Neural crest cell (in vitro differentiated cells): ENCODE measurements at places on chromosomes 3 and 15.

GRCh38 chr3:11593318-11594034 is 50.2 kb downstream of the VGLL4 start:
- H3K36me3 ChIP-seq: peaks cover 34% of the 10 kb centered on the region
- peak overlapping the region; percentile 27 for H3K4me3 ChIP-seq
- peaks cover 61% of the 10 kb centered on the region for H3K4me1 ChIP-seq
- no peak for DNase-seq

- peaks cover 25% of the 10 kb centered on the region for H3K4me1 ChIP-seq
- peaks cover 8% of the 10 kb centered on the region for H3K27me3 ChIP-seq
- peak; percentile 52 for DNase-seq
These were observed 152.9 kb upstream of the GOLIM4 start for GRCh38 chr3:168248383-168249204.

GRCh38 chr3:106542101-106542769 is 673.4 kb upstream of the CBLB start:
- H3K4me1 ChIP-seq: peaks cover 9% of the 10 kb centered on the region
- H3K4me3 ChIP-seq: no peak overlapping the region
- H3K27ac ChIP-seq: no peak overlapping the region
- H3K36me3 ChIP-seq: no peaks in the 10 kb centered on the region
- no peaks in the 10 kb centered on the region for H3K27me3 ChIP-seq

DNA sequence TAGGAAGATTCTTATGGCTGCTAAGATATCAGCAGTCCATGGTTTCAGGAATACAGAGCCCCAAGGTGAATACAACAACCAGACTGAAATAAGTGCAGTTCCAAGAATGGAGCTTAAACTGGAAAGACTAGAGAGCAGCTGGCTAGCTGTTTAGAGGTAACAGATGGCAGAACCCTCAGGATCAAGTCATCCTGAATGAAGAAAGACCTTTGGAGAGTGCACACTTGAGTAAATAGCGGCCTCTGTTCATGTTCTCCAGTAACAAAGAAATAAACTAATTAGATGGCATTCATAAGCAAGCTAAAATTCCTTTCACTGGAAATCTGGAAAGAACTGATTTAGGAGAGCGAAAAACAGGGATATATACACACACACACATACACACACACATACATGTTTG is 968.4 kb downstream of the FHIT start:
- H3K27ac ChIP-seq: no peak overlapping the region
- H3K36me3 ChIP-seq: no peaks in the 10 kb centered on the region
- no peak for DNase-seq
- no peak overlapping the region for H3K4me3 ChIP-seq
- no peaks in the 10 kb centered on the region for H3K4me1 ChIP-seq

GRCh38 chr3:122679882-122680474 is 661 bp upstream of the PARP14 start:
- peaks cover 33% of the 10 kb centered on the region for H3K27me3 ChIP-seq
- peaks cover 25% of the 10 kb centered on the region for H3K4me1 ChIP-seq
- DNase-seq: no peak
- peak overlapping the region; percentile 86 for H3K4me3 ChIP-seq

- H3K36me3 ChIP-seq: peaks cover 4% of the 10 kb centered on the region
- H3K27ac ChIP-seq: no peak overlapping the region
- no peak for DNase-seq
- H3K4me3 ChIP-seq: no peak overlapping the region
These were observed 44.7 kb upstream of the NR2C2 start for GRCh38 chr3:14902719-14903118.

DNA sequence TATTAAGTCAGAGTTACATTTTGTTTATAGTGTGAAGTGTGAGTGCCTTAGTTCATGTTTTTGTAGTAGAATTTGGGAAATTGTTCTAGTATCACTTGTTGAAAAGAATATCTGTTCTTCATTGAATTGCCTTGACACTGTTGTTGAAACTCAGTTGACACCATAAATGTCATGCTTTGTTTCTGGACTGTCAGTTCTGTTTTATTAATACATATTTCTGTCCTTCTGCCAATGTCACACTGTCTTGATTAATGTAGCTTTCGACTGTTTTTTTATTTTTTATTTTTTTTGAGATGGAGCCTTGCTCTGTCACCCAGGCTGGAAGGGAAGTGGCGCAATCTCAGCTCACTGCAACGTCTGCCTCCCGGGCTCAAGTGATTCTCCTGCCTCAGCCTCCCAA is 59.1 kb downstream of the CHD2 start:
- DNase-seq: no peak
- H3K27ac ChIP-seq: no peak overlapping the region
- no peaks in the 10 kb centered on the region for H3K4me1 ChIP-seq
- peaks cover 64% of the 10 kb centered on the region for H3K36me3 ChIP-seq
- no peak overlapping the region for H3K4me3 ChIP-seq

- H3K27ac ChIP-seq: peak overlapping the region; percentile 89
- H3K27me3 ChIP-seq: no peaks in the 10 kb centered on the region
These were observed 2.3 kb downstream of the CAMKV start for GRCh38 chr3:49867400-49867799.

GRCh38 chr15:66614951-66615760 is 49.4 kb upstream of the LCTL start:
- H3K36me3 ChIP-seq: no peaks in the 10 kb centered on the region
- no peak for DNase-seq
- peaks cover 5% of the 10 kb centered on the region for H3K4me1 ChIP-seq
- H3K4me3 ChIP-seq: no peak overlapping the region

DNA sequence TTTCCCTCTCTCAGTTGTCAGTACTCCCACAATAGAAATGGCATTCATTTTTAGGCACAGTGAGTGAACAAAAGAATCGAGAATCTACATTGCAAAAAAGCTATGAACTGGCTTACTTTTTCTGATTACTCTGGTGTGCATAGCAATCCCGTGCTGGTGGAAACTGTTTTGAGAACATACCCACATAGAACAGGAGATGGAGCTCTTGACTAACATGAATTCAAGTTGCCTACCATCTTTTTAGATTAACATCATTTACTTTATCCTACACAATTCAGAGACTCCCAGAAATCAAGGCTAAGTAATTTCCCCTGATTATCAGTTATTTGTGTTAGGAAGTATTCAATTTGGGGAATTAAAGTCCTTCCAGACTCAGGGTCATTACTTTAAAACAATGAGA is 326.6 kb downstream of the ARPP21 start:
- no peak overlapping the region for H3K4me3 ChIP-seq
- H3K27ac ChIP-seq: no peak overlapping the region
- no peaks in the 10 kb centered on the region for H3K36me3 ChIP-seq
- H3K27me3 ChIP-seq: no peaks in the 10 kb centered on the region
- H3K4me1 ChIP-seq: no peaks in the 10 kb centered on the region

GRCh38 chr15:95880031-95880570 is 450.4 kb upstream of the NR2F2 start:
- no peak overlapping the region for H3K4me3 ChIP-seq
- H3K4me1 ChIP-seq: peaks cover 39% of the 10 kb centered on the region

DNA sequence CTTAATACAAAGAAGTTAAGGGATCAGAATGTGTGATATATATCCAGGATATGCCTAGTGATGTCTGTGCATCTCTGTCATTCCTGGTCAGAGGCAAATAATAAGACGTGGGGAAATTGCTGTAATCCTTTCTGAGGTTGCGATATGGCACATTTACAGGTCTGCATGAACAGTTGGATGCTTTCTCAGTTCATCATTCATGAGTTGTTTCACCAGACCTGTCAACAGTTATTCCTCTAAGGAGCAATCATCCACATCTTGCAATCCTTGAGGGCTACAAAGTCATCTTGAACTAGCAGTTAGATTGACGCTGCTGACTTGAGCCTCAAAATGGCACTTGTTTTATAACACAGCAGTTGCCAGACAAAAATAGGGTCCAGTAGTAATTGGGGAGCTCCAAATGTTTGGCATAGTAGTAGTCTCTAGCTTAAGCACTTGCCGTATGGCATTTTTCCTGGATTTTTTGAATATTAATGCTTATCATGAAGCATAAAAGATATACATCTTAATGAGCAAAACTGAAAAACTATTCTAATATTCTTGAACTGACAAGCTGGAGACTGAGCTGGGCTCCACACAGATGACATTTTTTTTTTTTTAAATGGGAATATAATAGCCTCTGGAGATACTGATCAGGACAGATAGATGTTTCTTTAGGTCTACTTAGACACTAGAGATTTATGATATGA is 761.7 kb downstream of the VGLL3 start:
- DNase-seq: no peak
- no peaks in the 10 kb centered on the region for H3K36me3 ChIP-seq
- peaks cover 5% of the 10 kb centered on the region for H3K4me1 ChIP-seq
- H3K27me3 ChIP-seq: no peaks in the 10 kb centered on the region
- H3K27ac ChIP-seq: no peak overlapping the region
- no peak overlapping the region for H3K4me3 ChIP-seq

DNA sequence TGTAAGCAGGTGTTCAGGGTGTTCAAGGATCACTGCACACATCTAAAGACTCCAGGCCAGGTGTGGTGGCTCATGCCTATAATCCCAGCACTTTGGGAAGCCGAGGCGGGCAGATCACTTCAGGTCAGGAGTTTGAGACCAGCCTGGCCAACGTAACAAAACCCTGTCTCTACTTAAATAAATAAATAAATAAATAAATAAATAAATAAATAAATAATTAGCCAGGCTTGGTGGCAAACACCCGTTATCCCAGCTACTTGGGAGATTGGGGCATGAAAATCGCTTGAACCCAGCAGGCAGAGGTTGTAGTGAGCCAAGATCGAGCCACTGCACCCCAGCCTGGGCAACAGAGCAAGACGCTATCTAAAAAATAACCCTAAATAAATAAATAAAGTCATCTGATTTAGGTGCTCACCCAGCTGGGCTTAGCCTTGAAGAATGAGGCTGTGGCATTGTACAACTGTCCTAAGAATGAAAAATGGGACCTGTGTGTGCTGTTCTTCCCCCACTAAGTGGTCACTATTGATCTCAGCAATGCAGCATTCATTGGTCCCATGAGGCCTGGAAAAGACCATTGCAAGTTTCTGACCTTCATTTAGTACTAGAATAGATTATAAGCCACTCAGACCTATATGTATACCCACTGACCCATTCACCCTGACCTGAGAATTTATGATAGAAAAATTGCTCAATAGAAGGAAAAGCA is 82.8 kb upstream of the ABHD17C start:
- no peaks in the 10 kb centered on the region for H3K36me3 ChIP-seq
- H3K4me1 ChIP-seq: peaks cover 10% of the 10 kb centered on the region
- DNase-seq: no peak
- H3K27ac ChIP-seq: no peak overlapping the region
- peaks cover 3% of the 10 kb centered on the region for H3K27me3 ChIP-seq

DNA sequence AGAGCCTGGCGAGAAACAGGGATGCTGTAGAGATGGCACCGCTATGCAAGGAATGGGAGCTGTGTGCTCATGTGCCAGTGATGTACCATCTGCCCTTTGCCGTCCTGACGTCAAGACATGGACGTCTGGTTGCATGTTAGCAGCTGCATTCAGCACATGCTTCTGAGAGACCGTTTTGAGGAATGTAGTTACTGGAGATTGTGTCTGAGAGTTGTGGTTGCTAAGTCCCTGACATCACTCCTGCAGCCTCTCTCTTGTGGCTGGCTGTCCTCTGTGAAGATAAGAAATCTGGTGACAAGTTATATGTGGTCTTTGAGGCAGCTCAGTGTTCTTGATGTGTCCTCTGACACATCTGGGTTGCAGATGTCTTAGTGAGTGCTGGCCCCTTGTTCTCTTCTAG is 165.1 kb downstream of the APBA2 start:
- DNase-seq: no peak
- peaks cover 29% of the 10 kb centered on the region for H3K36me3 ChIP-seq
- H3K4me3 ChIP-seq: no peak overlapping the region

GRCh38 chr3:56860939-56861338 is 59.2 kb upstream of the ARHGEF3 start:
- H3K4me3 ChIP-seq: no peak overlapping the region
- H3K27me3 ChIP-seq: no peaks in the 10 kb centered on the region
- H3K36me3 ChIP-seq: no peaks in the 10 kb centered on the region
- no peak overlapping the region for H3K27ac ChIP-seq
- peaks cover 49% of the 10 kb centered on the region for H3K4me1 ChIP-seq

DNA sequence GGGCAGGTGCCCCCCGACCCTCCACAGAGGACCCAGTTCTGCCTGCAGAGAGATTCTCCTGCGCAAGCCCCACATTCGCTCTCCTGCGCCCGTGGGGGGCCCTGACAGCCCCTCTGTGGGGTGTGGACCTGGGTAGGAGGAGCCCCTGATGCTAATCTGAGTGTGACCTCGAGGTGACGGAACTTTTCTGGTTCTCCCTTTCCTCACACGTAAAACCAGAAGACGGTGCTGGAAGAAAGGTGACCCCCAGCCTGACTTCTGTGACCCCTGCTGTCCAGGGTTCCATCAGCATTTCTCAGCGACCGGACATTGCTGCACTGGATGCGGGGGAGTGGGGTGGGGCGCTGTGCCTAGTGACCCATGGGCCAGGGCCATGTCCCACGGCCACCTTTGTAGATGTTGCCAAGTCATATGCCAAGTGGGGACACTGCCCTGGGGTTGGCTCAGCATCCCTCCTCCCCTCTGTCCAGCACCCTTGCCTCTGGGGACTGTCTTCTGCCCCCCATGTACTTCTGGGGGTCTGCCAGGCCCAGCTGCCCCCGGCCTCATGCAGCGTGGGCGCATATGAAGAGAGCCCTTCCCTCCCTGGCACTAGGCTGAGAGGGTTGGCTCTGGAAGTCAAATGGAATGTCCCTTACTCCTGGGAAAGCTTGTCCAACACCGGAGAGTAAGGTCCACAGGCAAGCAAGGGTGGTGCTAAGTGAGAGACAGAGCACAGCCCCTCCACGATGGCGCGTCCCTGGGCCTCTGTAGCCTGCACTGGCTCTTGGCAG is 129.1 kb upstream of the MEF2A start:
- peak overlapping the region; percentile 27 for H3K27ac ChIP-seq
- H3K4me3 ChIP-seq: no peak overlapping the region
- H3K27me3 ChIP-seq: no peaks in the 10 kb centered on the region
- no peak for DNase-seq
- no peaks in the 10 kb centered on the region for H3K36me3 ChIP-seq
- peaks cover 19% of the 10 kb centered on the region for H3K4me1 ChIP-seq

- H3K27ac ChIP-seq: no peak overlapping the region
- peaks cover 4% of the 10 kb centered on the region for H3K4me1 ChIP-seq
- no peak overlapping the region for H3K4me3 ChIP-seq
- no peaks in the 10 kb centered on the region for H3K36me3 ChIP-seq
These were observed 94.6 kb downstream of the ZPLD1 start for GRCh38 chr3:102529452-102529851.

DNA sequence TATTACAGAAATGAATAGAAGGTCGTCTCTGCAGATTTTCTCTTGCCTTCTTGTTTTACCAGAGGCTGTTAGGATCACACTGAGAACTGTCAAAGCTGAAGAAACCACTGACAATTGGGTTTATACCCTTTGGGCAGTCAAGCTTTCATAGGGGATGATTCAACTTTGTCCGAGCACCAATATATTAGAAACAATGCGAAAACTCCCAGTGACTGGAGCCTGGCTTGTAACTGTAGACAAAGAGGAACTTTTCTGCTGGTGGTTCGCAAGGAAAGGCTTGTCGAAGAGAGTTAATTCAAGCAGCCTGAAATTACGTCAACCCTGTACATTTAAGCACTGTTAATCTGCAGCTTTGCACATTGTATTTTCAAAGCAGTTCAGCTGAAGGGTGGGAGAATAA is 193.2 kb upstream of the ZNF385D start:
- no peaks in the 10 kb centered on the region for H3K36me3 ChIP-seq
- H3K4me1 ChIP-seq: peaks cover 16% of the 10 kb centered on the region
- H3K27me3 ChIP-seq: no peaks in the 10 kb centered on the region
- peak; percentile 3 for DNase-seq
- H3K27ac ChIP-seq: peak overlapping the region; percentile 45
